ENCODE measurements at places on chromosomes 1 and 21. TPM values are rescaled to one million over a fixed set of nuclear protein-coding genes. Genes with fewer than 3 reads are reported as not detected.

LAX1 gene
- total RNA-seq = not detected

DNA sequence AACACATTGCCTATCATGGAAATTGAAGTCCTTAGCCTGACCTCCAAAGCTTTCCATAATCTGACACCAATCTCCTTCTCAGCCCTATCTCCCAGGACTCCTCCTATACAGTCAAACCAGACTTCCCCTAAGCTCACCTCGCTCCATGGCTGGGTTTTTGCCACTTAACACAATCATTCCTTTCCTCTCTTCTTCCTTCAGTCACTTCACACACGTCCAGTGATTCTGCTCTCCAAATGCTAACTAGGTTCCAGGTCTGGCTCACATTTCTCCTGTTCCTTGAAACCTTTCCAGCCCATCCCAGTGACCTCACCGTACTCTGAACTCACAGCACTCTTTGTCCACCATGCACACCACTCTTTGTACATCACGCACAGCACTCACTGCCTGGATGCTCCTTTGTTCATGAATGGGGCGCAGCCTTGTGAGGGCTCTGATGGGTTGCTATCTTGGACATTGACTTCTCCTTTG is 98.4 kb downstream of the GLUL start:
- DNase-seq = no peak

GRCh38 chr1:23367451-23367790 is 2.2 kb downstream of the ZNF436 start:
- no peak for DNase-seq

BLACAT1 gene
- 6.3 TPM for total RNA-seq

DNA sequence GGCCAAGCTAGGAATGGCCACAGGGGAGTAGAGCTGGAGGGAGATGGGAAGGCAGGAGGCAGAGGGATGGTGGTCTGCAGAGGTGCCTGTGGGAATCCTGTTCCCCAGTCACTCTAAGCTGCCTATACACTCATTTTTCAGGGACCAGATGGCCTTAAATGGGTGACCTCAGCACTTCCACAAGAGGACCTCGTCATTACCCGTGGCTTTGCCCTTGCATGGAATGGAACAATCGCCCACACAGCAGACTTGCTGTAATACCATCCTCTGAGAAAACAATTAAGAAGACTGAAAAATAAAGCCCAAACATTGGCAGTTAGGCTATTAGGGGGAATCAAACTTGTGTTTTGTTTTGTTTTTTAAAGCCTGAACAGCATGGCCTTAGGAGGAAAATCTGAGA is 12.9 kb upstream of the TNN start:
- DNase-seq = no peak

FALEC gene
- total RNA-seq = not detected

DNA sequence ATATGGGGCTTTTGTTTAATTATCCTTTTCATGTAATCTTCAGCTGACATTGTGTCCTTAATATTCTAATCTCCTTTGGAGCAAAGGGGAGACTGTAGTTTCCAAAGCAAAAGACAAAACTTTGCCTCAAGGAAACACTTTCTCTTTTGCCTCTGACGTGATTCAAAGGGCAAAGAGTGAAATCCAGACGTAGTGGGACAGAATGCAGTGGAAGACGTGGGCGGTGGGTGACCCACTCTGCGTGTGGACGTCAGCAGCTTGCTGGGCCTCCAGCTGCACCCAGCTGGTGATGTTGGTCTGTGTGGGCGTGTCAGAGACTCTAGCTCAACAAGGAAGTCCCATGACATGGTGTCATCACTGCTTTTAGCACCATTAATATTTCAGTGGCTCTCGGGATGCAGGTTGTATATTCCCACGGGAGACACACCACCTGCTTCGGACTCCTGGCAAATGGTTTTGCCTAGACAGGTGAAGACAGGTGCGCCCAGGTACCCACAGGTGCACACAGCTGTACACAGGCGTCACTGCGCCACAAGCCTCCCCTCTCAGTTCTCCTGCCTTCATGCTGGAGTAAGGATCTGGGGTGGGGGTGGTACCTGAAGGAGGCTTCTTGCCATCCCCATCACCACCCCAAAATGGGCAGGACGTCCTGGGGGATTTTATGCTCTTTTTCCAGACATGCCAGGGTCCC is 292.1 kb upstream of the VAMP3 start:
- no peak for DNase-seq

DNA sequence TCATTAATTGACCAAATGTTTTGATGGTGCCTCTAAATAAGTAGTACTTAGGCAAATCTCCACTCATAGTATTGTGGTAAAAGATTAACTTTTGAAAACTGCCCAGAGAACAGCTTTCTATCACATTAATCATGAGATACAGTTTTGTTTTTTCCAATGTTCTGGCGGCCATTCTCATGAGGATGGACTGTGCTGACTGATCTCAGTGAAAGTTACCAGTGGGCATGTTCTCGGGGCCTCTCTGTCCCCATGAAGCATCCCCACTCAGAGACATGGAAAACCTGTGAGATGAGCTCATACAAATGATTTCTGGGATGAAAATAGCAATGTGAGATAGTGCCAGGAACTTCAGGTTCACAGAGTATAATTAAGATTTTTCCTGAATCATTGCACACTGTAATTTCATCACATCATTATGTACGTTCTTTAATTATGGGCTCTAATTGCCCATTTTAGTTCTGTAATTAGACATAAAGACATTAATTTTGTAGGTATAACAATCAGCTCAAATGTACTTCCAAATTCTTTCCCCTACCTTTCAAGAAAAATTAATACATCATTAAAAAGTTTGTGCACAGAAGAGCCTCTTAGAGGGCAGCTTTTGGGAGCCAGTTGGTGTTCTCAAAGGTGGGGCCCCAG is 40.5 kb downstream of the DDR2 start:
- DNase-seq = no peak

GGPS1 gene
- 43.3 TPM for total RNA-seq

CLCA4 gene
- not detected for total RNA-seq

GRCh38 chr1:58936973-58937372 is 153.1 kb upstream of the JUN start:
- no peak for DNase-seq

ASCL5 gene
- total RNA-seq = 0.26 TPM

GRCh38 chr1:48249868-48250267 is 27.4 kb downstream of the SLC5A9 start:
- no peak for DNase-seq
